ENCODE measurements at places on chromosomes 1 and 21. TPM values are rescaled to one million over a fixed set of nuclear protein-coding genes. Genes with fewer than 3 reads are reported as not detected.

GRCh38 chr1:77824694-77825093 is 45.2 kb downstream of the MIGA1 start:
- H3K4me3 ChIP-seq: no peak overlapping the region
- no peaks in the 10 kb centered on the region for H3K27me3 ChIP-seq
- H3K36me3 ChIP-seq: peaks cover 10% of the 10 kb centered on the region
- DNase-seq: no peak
- no peaks in the 10 kb centered on the region for H3K4me1 ChIP-seq
- H3K27ac ChIP-seq: no peak overlapping the region

DNA sequence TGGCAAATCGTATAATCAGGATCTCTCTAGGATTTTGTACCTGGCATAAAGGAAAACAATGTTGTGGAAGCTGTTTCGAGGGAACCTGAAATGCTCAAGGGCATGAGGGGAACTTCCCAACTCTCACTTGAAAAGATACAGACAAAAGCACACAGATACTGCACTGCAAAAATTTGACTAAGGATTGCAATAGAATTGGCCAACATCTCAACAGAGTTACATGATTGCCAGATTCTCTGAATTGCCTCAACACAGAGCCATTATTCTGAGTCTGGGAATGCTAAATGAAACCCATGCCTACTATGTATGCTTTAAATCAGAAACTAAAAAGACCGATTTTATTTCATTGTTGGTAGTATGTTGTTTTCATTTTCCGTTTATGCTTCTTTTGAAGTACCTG is 16.0 kb downstream of the KRTAP19-8 start:
- no peak overlapping the region for H3K4me3 ChIP-seq
- H3K36me3 ChIP-seq: no peaks in the 10 kb centered on the region
- H3K4me1 ChIP-seq: no peaks in the 10 kb centered on the region
- DNase-seq: no peak

DNA sequence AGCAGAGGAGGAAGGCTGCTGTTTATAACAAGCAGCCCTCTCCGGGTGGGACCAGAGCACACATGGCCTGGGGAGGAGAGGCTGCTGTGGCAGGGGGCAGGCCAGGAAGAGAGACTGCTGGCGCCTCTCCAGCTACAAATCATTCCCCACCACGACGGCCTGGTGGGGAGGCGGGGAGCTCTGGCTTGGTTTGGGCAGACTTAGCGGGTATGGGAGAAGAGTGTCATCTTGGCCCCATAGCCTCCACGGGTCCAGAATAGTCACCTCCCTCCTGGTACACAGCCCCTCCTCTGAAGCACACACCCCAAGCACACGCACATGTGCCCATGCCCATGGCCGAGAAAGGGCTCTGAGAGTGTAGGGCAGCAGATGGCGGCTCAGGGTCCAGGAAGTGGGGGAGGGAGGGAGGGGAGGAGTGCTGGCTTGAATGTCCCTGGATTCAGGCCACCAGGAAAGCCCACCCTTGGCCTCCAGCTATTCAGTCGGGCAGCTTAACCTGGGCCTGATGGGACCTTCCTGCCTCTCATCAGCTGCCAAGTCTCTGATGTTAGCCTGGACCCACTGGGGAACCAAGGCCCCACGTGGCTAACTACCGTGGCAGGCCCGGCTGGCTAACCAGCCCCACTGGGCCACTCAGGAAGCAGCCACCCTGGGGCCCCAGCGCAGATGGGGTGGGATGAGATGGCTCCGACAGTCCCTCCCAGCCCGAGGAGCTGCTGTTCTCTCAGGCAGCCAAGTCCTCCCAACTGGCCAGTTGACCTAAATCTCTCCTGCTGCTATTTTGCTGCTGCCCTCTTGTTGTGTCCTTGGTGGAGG is 10.9 kb downstream of the LRP8 start:
- H3K27ac ChIP-seq: no peak overlapping the region
- no peak for DNase-seq
- no peak overlapping the region for H3K4me3 ChIP-seq
- H3K36me3 ChIP-seq: no peaks in the 10 kb centered on the region

DNA sequence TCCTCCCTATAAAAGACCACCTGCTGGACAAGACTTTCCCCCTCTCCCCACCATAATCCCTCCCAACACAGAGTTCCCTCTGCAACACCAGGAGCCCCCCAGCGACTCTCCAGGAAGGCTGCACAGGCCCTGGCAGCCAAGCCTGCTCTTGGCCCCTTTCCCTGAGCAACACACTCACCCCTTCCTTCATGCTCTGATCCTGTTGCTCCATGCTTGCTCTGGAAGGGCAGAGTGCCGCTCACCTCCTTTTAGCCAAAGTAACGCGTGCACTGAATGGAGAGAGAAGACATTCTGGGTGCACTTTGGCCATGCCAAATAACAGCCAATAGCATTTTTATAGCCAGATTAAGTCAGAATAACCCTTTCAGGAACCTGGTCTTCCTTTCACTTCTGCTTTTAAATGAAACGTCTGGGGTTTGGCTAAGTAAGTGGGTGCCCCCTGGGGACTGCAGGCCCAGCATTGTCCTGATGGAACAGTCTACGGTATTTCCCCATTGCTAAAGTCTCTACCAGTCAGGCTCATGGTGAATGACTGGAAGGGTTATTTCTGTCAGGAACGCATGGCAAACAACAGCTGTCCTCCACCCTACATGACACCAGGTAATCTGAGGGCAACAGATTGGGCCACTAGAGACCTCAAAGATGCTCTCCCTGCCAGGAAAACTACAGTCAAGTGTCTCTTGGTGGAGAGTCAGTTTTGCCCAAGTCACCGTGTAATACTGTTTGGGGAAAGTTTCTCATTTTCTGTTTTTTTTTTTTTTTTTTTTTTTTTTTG is at the start of gene SLC2A5:
Gene SLC2A5 (minus strand): TSS at position 310 of the 775 bp plus-strand sequence. CDS start 99 bp downstream, at position 211.
- no peaks in the 10 kb centered on the region for H3K36me3 ChIP-seq
- DNase-seq: no peak
- H3K4me1 ChIP-seq: no peaks in the 10 kb centered on the region
- H3K27me3 ChIP-seq: no peaks in the 10 kb centered on the region

DNA sequence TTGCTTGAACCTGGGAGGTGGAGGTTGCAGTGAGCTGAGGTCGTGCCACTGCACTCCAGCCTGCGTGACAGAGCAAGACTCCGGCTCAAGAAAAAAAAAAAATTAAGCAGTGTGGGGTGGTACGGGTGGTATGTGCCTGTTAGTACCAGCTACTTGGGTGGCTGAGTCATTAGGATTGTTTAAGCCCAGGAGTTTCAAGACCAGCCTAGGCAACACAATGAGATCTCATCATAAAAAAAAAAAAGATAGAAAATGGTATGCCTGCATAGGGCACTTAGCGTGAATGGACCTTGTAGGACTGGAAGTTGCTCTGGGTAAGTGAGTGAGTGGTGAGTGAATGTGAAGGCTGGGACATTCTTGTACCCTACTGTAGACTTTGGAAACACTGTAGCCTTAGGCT is 37.0 kb downstream of the TBCE start:
- no peak for DNase-seq
- H3K27ac ChIP-seq: no peak overlapping the region
- H3K4me3 ChIP-seq: no peak overlapping the region
- H3K4me1 ChIP-seq: no peaks in the 10 kb centered on the region

DNA sequence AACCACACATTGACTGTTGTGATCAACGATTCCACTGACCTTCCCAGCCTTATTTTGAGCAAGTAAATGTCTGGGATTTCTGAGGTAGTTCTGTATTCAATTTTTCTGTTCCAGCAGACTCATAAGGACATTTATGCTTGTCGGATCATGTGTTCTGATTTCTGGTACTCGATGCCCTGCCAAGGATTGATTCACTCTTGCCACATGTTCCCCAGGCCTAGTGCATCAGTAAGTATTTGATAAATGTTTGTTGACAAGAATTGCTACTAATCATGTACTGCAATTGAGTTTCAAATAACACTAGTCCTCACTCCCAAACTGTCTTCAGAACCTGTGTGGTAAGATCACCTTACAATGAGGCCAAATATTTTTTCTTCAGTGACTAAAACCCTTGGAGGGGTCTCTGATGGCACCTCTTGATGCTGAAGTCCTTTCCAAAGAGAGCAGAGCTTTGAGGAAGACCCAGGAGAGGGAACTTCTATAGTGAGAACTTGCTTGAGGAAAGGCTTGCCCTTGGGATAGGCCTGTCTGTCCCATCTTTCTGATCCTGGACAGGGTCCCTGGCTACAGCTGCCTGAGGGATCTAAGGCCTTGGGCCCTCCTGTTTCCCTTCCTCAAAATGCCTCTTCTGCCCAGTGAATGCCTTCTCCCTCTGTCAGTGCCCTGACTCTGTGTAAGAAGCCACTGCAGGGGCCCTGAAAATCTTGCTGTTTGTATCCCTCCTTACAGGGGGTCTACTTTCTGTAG is 115.8 kb upstream of the FAM78B start:
- H3K4me3 ChIP-seq: no peak overlapping the region
- no peaks in the 10 kb centered on the region for H3K4me1 ChIP-seq
- no peaks in the 10 kb centered on the region for H3K27me3 ChIP-seq
- no peak for DNase-seq
- H3K27ac ChIP-seq: no peak overlapping the region

GRCh38 chr1:191895049-191895448 is 263.2 kb upstream of the RGS18 start:
- H3K4me1 ChIP-seq: no peaks in the 10 kb centered on the region
- H3K4me3 ChIP-seq: no peak overlapping the region

DNA sequence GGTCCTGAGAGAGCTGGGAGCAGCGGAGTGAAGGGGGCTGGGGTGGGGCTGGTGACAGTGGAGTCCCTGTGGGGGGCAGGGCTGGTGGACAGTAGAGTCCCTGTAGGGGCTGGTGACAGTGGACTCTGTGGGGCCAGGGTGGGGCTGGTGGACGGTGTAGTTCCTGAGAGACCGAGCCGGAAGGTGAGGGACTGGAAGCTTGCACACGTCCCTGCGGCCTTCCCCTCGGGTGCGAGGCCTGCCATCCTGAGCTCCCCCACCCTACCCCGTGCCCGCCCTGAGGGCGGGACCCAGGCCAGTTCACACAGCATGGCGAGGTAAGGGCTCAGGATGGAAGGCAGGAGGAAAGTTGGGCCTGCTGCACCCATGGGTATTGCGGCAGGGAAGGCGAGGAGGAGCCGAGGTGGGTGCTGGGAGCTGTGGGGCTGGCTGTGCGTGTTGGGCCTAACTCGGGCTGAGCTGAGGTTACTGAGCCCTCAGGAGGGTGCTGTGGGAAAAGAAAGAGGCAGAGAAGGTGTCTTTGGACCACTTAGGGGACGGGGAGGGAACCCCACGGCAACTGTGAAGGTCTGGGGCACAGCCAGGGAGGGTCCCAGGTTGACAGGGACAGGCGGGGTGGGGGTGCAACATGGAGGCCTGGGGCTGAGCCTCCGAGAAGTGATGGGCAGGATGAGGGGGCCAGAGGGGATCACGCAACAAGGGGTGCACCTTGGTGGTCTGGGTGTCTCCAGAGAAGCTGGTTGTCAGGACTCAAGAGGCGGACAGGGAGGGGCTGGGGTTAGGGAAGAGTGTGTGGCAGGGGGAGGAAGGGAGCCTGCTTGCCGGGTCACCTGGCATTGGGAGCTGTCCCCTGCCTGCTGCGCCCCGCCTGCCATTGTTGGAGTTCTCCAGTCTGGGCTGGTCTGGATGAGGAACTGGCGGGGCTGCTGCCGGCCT is 60.8 kb downstream of the PRKCZ start:
- no peaks in the 10 kb centered on the region for H3K36me3 ChIP-seq
- no peaks in the 10 kb centered on the region for H3K27me3 ChIP-seq
- no peak for DNase-seq
- no peak overlapping the region for H3K27ac ChIP-seq
- no peak overlapping the region for H3K4me3 ChIP-seq

GRCh38 chr1:49298304-49298703 is 521.6 kb upstream of the BEND5 start:
- DNase-seq: no peak
- H3K4me1 ChIP-seq: no peaks in the 10 kb centered on the region
- H3K4me3 ChIP-seq: no peak overlapping the region
- H3K36me3 ChIP-seq: no peaks in the 10 kb centered on the region

DNA sequence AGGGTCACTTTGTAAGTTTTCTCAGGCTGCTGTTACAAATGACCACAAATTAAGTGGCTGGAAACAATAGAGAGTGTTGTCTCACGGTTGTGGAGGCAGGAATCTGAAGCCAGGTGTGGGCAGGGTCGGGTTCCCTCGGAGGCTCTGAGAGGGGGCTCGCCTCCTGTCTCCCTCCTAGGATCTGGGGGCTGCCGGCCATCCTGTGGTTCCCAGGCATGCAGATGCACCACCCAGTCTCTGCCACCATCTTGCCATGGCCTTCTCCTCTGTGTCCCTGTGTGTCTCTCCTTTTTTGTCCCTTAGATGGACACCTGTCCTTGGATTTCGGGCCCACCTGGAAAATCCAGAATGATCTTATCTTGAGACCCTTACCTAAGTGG is 4.8 kb downstream of the TP73 start:
- no peak overlapping the region for H3K4me3 ChIP-seq
- no peaks in the 10 kb centered on the region for H3K36me3 ChIP-seq
- H3K27ac ChIP-seq: no peak overlapping the region
- no peaks in the 10 kb centered on the region for H3K4me1 ChIP-seq

DNA sequence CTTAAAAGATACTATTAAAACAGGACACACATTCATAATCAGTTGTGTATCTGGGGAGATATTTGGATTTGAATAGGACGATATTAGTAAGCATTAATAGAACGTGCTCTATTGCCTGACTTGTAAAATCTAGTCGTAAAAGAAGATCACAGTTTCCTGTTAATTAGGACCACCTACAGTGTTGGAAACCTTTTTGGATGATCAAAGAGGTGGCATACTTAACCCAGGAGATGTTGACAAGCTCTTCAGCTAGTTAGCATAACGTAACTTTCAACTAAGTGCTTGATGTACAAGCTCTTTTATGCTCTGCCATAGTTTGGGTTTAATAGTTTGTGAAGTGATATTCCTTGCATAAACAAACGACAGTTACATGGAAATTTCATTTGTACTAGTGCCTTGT is 293.3 kb upstream of the NR5A2 start:
- H3K4me1 ChIP-seq: no peaks in the 10 kb centered on the region
- H3K4me3 ChIP-seq: no peak overlapping the region
- H3K27ac ChIP-seq: no peak overlapping the region
- no peak for DNase-seq
- H3K27me3 ChIP-seq: no peaks in the 10 kb centered on the region
- no peaks in the 10 kb centered on the region for H3K36me3 ChIP-seq

- H3K4me3 ChIP-seq: no peak overlapping the region
- H3K4me1 ChIP-seq: peaks cover 46% of the 10 kb centered on the region
- DNase-seq: no peak
- no peaks in the 10 kb centered on the region for H3K27me3 ChIP-seq
Measured at GRCh38 chr1:87336623-87337067, 8.0 kb downstream of the LMO4 start.

- peak; percentile 62 for DNase-seq
- no peaks in the 10 kb centered on the region for H3K36me3 ChIP-seq
- H3K4me1 ChIP-seq: peaks cover 35% of the 10 kb centered on the region
- peak within 1 kb of the TSS; percentile 36 for H3K4me3 ChIP-seq
- no peaks in the 10 kb centered on the region for H3K27me3 ChIP-seq
Measured at GRCh38 chr1:115089420-115090185, at the start of gene TSPAN2. Gene TSPAN2 (minus strand): TSS chr1:115089503. CDS start chr1:115089432, 71 bp downstream.

GRCh38 chr1:22117851-22118250 is 25.0 kb downstream of the WNT4 start:
- peaks cover 24% of the 10 kb centered on the region for H3K36me3 ChIP-seq
- H3K4me3 ChIP-seq: no peak overlapping the region
- H3K4me1 ChIP-seq: no peaks in the 10 kb centered on the region

GRCh38 chr1:11337580-11338073 is 64.6 kb downstream of the UBIAD1 start:
- peak; percentile 63 for DNase-seq
- H3K36me3 ChIP-seq: no peaks in the 10 kb centered on the region

Gene AGTRAP
- 19.0 TPM for total RNA-seq

Gene CENPL
- 9.0 TPM for total RNA-seq

Gene ZNF670
- 2.9 TPM for total RNA-seq

Gene PADI4
- 0.14 TPM for total RNA-seq

Gene ATF3
- total RNA-seq: 2.7 TPM

Gene AADACL3
- total RNA-seq: not detected

Gene CD53
- 337 TPM for total RNA-seq

Gene VAMP4
- total RNA-seq: 32.0 TPM
